CD4-positive, alpha-beta T cell treated with Interleukin-10 for 1 hour (primary cell): ENCODE measurements at places on chromosomes 2 and 18.

DNA sequence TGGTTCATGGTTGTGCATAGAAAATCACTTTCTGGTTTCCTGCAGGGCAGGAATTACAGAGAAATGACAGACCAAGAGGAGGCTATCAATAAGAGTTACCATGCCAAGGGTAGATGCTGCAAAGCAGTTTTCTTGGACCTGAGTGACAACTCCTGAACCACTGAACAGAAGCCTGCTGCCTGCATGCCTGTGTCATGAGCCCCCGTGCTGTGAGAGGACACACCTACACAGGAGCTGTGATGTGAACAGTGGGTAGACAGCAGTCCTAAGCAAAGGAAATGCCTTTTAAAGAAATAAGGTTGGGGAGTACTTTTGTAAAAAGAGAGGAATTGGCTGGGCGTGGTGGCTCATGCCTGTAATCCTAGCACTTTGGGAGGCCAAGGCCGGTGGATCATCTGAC, 54.2 kb upstream of the CREB1 start:
- no peak for DNase-seq

- DNase-seq, result no peak
These were observed 387.3 kb downstream of the CCDC85A start for GRCh38 chr2:56571074-56571473.

GRCh38 chr2:28748176-28748575, 3.5 kb upstream of the PPP1CB start:
- DNase-seq, result peak; percentile 35

DNA sequence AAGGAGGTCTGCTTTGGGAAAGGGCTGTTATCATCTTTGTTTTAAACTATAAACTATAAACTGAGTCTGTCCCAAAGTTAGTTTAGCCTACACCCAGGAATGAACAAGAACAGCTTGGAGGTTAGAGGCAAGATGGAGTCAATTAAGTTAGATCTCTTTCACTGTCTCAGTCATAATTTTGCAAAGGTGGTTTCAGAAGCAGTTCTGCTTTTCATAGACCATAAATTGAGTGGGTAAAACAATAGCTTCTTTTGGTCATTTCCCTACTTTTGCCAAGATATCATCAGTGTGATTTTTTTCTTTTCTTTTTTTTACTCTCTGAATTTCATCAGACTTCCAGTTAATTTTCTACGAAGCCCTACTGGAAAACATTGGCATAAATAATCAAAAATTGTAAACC, 117.0 kb downstream of the AP1S3 start:
- no peak for DNase-seq

GRCh38 chr2:172819943-172820342, 84.3 kb downstream of the RAPGEF4 start:
- DNase-seq, result no peak

DNA sequence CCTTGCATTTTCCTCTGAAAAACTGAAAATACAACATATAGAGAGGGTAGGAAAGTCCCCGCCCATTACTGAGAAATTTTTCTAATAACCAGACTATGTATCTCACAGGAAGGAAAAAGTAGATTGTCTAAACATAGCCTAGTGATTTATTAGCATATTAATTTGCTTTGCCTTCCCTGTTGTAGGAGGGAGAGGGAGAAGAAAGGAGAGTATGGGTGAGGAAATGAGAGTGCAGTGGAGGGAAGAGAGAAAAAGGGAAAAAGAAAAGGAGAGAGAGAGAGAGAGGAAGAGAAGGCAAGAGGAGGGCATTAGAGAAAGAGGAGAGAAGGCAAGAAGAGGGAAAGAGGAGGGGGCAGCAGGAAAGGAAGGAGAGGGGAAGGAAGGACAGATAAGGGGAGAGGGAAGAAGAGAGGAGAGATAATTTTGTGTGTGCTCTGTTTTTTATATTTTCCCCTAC, 3.6 kb upstream of the KYNU start:
- no peak for DNase-seq

DNA sequence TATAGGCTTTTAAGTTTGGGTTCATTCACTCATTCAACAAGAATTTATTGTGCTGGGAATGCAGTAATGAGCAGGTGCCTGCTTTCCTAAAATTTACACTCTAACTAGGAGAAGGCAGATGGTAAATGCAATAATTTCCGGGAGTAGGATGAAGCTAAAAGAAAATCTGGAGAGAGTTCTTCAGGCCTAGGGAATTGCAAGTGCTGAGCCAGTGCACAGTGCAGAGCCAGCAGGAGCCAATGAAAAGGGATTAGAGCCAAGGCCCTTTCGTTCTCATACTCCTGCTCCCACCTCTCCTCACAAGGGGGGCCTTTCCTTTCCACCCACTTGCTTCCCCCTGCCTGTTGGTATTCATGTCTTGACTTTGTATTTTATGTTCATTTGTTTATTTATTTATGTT, 55.1 kb downstream of the CFAP221 start:
- DNase-seq, result no peak

GRCh38 chr2:2850859-2851258, 519.8 kb upstream of the MYT1L start:
- DNase-seq, result no peak

DNA sequence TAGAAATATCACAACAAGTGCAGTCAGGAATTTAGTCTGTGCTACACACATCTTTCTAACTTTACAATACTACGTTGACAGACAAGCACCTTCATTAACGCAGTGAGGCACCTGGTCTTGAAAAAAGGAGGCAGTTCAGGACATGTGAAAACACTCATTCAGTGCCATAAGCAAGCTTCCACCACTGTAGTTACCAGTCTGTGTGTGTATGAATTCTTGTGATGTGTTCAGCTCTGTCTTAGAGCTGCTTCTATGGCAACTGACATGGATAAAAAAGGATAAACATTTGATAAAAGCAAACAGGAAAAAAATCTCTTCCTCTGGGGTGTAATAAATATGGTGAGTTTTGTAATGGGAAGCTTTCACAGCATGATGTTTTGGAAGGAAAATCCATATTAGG, 623.8 kb upstream of the NXPH2 start:
- no peak for DNase-seq

DNA sequence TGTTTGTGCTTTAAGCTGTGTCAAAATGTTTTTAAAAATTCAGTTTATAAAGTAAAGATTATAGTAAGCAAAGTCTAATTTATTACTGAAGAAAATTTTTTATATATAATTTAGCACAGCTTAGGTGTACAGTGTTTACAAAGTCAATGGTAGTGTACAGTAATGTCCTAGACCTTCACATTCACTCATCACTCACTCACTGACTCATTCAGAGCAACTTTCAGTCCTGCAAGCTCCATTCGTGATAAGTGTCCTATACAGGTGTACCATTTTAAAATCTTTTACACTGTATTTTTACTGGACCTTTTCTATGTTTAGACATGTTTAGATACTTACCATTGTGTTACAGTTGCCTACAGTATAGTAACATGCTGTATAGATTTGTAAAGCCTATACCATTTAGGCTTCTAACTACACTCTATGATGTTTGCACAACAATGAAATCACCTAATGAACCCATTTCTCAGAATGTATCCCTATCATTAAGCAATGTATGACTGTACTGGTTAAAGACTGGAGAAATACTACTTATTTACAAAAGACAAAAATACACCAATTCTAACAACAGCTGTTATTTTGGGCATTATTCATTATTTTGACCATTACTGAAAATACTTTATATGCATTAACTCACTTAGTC, 95.1 kb downstream of the STRN start:
- no peak for DNase-seq

GRCh38 chr2:102686479-102687439, 67.4 kb downstream of the SLC9A2 start:
- DNase-seq, result no peak

DNA sequence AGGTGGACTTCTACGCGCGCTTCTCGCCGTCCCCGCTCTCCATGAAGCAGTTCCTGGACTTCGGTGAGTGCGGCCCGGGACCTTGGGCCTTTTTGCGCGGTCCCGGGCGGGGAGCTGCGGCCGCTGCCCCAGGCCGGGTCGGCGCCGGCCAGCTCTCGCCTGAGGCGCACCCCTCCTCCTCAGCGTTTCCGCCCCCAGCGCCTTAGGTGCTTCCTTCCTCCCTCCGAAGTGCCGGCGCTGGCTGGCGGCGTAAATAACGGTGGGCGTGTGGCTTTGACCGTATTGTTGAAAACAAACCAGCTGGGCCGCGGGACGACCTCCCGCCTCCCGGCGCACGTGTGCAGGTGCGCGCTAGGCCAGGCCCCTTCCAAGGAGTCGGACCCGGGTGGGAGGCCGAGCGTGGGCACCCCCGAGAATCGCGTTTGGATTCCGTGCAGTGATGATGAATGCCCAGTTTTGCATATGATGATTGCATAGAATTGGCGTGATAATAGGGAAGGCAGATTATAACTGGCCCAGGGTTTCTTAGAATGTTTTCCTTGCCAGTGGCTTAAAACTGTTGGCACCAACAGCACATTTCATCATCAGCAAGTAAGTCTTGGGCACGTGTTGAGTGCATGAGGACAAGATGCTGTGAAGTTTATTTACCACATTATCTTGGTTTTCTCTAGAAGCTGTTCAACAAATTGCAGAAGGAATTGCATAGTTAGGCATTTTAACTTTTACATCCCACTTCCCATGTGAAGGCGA, 569 bp downstream of the PDK1 start:
- peak; percentile 63 for DNase-seq

DNA sequence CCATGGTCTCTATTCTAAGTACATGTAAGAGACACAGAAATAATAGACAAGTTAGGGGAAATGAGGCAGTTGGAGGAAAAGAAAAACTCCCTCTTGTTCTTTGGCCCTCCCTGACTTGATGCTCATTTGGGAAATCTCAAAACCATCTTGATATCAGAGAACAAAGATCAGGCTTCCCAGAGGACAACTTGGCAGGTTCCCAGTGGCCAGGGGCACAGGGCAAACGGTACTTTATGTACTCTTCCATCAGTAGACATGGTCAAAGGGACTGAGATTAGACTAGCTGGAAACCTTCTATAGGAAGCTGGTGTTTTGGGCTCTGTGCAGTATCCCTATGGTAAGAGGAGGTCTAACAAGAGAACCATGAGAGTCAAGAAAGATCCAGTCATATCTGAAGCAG, 56.6 kb downstream of the NCKAP5 start:
- DNase-seq, result no peak

DNA sequence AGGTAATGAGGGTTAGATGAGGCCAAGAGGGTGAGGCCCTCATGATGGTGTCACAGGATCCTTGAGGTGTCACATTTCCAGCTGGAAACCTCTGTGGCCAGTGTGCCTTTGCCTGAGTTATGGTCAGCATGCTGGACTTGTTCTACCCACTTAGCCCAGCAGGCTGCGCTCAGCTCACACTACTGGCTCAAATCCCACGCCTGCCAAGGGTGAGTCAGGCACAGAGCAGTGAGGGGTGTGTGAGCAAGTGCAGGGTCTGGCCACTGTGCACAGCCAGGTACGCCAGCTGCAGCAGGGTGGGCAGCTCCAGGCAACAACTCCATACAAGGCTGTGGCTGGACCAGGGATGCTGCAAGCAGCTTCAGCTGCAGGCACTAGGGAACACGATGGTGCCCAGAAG, 616.6 kb upstream of the FSHR start:
- DNase-seq, result no peak

DNA sequence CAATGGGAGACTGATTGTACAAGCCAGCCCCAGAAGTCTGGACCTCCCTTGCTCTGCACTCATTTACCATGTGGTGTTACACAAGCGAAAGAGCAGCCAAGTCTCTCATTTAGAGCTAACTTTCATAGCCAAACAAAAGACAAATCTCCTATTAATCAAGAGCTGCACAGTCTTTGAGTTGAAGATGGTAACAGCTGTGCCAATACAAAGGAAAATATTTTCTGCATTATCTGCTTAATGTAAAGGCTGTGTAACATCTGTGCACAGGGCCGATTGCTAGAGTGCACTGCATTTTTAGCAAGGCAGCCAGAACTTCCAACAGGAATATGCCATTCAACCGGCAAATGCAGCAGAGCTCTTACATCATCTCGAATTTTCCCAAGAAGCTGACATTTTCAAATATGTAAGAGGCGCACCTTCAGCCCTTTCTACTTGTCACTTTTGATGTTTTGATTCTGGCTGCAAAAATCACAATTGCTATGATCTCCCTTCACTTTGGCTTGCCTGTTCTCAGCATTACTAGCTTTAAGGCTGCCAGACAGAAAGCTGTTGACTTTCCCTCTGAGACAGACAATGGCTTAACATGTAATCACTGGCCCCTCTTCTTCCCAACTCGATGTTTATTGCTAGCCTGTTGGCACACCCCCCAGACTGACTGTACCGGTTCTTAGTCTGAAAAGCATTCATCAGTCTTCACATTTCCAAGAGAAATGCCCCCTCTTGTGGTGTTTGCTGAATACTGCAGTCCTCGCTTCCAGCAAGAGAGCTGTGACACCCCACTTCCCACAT, 96.9 kb upstream of the TANK start:
- DNase-seq, result peak; percentile 76

GRCh38 chr2:153786016-153786415, 85.7 kb upstream of the GALNT13 start:
- DNase-seq, result no peak

DNA sequence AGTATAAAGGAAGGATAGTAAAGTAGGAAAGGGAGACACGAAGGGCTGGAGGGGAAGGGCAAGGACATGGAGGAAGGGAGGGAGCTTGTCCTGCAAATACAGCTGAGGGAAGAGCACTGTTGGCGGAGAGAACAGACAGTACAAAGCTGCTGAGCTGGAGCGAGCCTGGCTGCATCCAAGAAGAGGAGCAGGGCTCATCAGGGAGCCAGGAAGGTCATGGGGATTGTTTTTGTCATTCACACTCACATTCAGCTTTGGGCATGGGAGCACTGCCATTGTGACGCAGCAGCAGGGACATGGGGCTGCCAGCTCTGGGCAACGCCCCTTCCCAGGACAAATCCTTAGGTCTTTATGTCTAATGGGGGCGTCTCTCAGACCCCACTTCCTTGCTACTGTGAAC, 125.1 kb downstream of the COPS8 start:
- DNase-seq, result no peak

- DNase-seq, result no peak
These were observed 104.8 kb downstream of the CABYR start for GRCh38 chr18:24243677-24244076.

GRCh38 chr2:134287323-134287722, 33.5 kb downstream of the MGAT5 start:
- DNase-seq, result no peak

- DNase-seq, result no peak
These were observed 11.5 kb downstream of the GAL3ST2 start for GRCh38 chr2:241788135-241788534.

GRCh38 chr2:62501069-62501468, 4.9 kb downstream of the TMEM17 start:
- no peak for DNase-seq

- DNase-seq, result no peak
These were observed 2.7 kb upstream of the PPP4R1 start for GRCh38 chr18:9617006-9617542.

GRCh38 chr2:236818281-236819045, 248.8 kb downstream of the ACKR3 start:
- DNase-seq, result no peak

DNA sequence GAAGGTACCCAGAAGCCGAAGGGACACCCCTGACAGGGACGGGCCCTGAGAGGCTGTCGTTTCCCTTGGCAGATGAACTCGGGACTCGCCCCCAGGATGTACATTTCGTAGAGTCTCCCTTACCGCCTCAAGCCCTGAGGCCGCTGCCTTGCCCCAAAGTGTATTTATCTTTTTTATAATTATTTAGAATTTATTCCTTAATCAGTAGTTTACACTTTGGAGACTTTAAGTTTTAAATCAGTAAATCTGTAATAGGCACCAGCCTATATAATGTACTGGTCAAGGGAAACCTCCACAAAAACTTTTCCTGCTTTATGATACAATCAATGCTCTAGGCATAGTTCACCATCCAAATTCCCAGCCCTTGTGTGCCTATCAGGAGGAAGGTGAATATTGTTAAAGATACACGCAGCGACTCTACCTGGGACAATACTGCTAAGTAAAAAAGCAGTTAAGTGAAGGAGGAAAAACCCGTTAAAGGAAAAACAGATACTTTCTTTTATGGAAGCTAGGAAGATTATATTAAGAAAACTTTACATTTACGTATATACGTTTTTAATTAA, 848 bp downstream of the VRK2 start:
- no peak for DNase-seq
